ENCODE measurements at places on chromosomes 1 and 21.
A peak's percentile ranks its signal among the peaks of the same experiment; 100 is the strongest.

DNA sequence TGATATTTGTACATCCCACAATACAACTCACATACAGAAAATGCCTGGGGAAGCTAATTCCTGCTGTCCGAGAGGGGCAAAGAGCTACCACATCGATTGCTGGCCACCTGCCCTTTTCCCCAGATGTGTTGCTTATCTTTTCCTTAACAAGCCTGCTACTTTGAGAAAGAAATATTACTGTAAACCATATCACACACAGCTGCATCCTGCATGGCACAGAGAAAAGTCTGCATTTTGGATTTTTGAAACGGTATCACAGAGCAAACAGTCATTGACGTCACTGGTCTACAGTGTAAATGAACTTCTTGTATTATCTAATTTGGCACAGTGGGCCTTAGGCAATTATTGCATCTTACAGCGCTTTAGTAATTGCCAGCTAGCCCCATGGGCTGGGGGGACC is 164.7 kb downstream of the CLIC6 start:
- no peak for DNase-seq

DNA sequence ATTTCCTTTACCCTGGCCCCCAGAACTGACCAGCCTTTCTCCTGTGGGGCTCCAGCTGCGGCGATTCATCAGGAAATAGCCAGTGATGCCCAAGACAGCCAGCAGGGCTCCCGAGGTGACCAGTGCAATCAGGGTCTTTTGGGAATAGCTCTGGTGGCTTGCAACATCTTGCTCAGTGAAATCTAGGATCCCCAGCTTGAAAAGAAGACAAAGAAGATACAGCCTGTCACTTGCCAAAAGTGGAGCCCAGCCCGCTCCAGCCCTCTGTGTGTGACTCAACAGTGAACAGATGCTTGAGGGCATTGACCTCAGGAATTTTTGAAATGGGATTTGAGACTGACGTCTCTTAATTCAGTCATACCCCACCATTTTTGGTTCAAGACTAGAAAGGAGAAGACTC is 22.3 kb downstream of the CD34 start:
- DNase-seq = no peak

- peak; percentile 74 for DNase-seq
Observed at GRCh38 chr1:154431586-154432373, 26.6 kb downstream of the IL6R start.

- no peak for DNase-seq
Observed at GRCh38 chr1:5548266-5548665, 444.0 kb downstream of the NPHP4 start.

GRCh38 chr1:102234753-102235359 is 238.1 kb upstream of the OLFM3 start:
- no peak for DNase-seq

DNA sequence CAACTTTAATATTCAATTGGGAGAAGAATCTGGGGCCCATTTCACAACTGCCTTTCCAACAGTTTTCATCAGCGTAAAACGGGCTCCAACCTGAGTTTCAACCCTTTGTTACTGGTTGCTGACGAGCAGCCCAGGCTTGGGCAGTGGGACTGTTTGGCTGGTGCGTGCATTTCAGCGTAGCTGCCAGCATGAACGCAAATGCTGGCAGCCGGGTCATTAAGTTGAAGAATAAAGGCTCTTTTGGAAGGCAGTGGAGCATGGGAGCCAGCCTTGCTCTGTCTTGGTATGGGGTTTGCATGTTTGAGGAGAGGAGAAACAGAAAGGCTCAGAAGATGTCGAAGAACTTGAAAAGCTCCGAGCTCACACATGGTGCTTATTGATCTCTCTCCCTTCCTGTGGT is 40.7 kb downstream of the WDR3 start:
- no peak for DNase-seq

- no peak for DNase-seq
Observed at GRCh38 chr1:183516725-183517124, 44.4 kb downstream of the SMG7 start.

DNA sequence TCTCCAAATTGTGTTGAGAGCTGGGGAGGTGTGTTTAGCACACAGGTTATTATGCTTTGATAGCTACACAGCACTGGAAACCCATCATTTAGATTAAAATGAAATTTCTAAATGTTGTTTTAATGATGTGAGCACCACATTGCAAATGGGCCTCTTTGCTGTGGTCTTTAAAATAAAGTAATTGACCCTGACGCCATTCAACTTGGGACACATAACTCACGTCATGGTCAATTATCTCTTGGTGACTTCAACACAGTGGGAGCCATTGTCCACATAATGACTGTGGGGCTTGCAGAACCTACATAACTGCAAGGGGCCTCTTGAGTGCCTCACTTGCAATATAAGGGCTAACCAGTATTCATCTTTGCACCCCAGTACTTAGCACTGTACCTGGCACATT is 280.4 kb downstream of the HLX start:
- DNase-seq = no peak

GRCh38 chr1:104745875-104746274 is 996.2 kb downstream of the AMY1C start:
- no peak for DNase-seq

DNA sequence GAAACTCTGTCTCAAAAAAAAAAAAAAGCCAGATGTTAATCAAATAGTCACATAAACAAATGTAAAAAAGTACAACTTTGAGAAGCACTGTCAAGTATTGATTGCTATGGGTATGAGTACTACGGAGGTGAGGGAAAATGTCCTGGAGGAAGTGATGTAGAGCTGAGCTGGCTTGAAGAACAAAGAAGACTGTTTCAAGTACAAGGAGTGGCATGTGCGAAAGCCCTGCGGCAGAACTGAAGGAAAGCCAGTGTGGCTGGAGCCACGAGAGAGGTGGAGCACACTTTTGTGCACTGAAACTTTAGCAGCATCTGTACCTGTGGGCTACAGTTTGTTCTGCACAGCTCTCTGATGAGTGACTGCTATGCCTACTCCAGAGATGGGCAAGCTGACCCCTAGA is 5.4 kb upstream of the RPS6KA1 start:
- no peak for DNase-seq

DNA sequence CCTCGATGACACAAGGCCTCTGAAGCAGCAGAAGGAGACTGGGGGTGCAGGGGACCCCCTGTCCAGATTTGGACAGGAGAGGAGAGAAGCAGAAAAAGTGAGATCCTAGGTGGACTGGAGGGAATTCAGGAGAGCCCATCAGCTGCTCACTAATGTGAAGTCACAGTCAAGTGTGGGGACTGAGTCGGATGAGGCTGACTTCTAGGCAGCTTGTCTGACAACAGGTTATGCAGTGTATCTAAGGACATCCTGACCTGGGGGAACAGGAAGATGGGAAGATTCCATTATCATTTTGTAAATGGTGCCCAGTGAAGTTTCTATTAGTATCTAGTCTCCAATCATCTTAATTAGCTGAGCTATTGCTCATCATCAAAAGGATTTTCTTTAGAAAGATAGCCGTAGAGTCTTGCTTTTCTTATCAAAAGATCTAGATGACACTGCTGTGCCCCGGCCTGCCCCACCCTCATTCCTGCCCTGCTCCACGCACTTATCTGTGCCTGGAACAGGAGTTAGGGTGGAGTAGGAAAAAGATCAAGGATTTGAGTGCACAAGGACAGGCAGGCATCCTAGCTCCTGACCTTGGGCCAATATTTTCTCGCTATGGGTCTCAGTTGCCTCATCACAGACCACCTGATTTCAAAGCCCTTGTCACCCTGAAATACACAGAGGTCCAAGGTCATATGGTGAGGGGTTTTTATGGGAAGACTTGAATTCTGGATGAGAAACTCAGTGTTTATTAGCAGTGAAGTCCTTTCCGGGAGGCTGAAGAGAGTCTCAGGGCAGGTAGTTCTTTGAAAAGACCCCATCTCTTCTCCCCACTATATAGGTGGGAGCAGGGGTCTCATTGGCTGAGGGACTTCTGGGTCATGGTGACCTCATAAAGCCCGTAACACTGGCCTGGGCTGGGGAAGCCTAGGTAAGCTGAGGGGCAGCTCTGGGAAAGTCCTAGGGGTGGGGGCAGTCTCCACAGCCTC is at the start of gene MROH7:
Gene MROH7, plus strand, starts transcription at position 924 of the 974 bp plus-strand sequence. CDS start 11,141 bp downstream, outside the sequence.
- no peak for DNase-seq

DNA sequence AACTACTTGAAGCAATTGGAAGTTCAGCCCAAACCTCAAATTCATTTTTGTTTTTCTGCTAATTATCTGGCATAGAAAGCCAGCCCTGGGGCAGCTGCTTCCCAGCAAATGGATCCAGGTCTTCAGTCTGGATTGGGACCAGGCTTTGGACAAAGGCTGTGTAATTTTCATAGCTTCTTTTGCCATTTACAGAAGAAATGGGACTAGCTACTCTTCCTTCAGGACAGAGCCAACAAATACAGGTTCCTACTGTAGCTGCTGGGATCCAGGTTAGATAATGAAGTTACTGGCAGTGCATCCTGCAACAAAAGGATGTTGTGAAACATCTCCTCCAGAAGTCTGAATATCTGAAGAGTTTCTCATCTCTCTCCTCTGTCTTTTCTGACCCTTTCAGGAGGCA is 171.5 kb upstream of the CAMK1G start:
- DNase-seq = no peak

GRCh38 chr1:111475701-111476100 is 1.9 kb downstream of the C1orf162 start:
- DNase-seq = no peak
